ENCODE measurements at places on chromosomes 11 and 22. TPM values are rescaled to one million over a fixed set of nuclear protein-coding genes. Genes with fewer than 3 reads are reported as not detected.
A peak's percentile ranks its signal among the peaks of the same experiment; 100 is the strongest.

MRGPRE gene
- not detected for total RNA-seq

EML3 gene
- total RNA-seq = 160 TPM

GRCh38 chr22:30265823-30266444, 717 bp downstream of the OSM start:
- DNase-seq = peak; percentile 83

- DNase-seq = no peak
These were observed 117.0 kb downstream of the SEZ6L start for GRCh38 chr22:26286091-26286820.

DNA sequence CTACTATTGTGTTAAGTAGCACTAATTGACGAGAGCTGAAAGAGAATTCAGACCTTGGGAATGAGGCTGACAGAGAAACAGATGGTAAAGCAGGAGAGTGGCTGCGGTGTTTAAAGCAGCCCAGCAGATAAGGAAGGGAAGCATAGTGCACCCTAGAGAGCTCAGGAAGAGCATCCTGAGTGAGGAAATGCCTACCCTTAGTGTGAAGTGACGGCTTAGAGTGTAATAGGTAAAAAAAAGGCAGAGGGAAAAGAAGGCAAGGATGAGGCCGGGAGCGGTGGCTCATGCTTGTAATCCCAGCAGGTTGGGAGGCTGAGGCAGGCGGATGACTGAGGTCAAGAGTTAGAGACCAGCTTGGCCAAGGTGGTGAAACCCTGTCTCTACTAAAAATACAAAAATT, 22.4 kb upstream of the ETS1 start:
- no peak for DNase-seq

DNA sequence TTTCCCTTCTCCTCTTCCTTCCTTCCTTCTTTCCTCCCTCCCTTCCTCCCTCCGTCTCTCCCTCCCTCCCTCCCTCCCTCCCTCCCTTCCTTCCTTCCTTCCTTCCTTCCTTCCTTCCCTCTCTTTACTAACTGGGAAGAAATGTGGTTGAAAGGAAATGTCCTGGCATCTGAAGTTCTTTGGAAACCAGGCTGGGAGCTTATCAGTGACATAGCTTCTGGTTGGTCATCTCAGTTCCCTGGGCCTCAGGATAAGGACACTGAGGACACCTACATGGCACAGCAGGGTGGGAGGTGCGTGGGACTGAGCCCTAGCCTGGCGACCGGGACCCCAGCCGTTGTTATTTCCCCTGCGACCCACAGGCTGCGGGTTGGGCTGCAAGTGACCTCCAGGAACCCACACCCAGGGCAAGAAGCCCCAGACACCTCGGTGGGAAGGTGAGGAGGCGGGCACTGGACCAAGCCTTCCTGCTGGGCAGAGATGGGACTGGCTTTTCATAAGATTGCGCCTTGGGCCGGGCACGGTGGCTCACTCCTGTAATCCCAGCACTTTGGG, 1486.5 kb downstream of the TBC1D22A start:
- no peak for DNase-seq
